Activated T-helper 9 cell treated with anti-CD3 and anti-CD28 coated beads, Interleukin-2, amount 50 U/mL, for 16 hours (primary cell): ENCODE measurements at places on chromosomes 12 and 14.

- no peak for DNase-seq
Measured at GRCh38 chr12:125186471-125187147, 121.4 kb downstream of the AACS start.

GRCh38 chr12:62915204-62915529 is 19.8 kb downstream of the PPM1H start:
- no peak for DNase-seq

GRCh38 chr12:117968151-117968789 is 520 bp downstream of the KSR2 start:
- DNase-seq: no peak

- DNase-seq: no peak
Measured at GRCh38 chr12:125544960-125545359, 479.7 kb downstream of the AACS start.

- DNase-seq: no peak
Measured at GRCh38 chr12:57159311-57159710, 11.9 kb upstream of the LRP1-AS start.

GRCh38 chr12:86229772-86230171 is 26.4 kb downstream of the MGAT4C start:
- no peak for DNase-seq

- no peak for DNase-seq
Measured at GRCh38 chr14:54121466-54122027, 164.9 kb upstream of the BMP4 start.

GRCh38 chr12:65741656-65742017 is 82.6 kb upstream of the HMGA2 start:
- no peak for DNase-seq

DNA sequence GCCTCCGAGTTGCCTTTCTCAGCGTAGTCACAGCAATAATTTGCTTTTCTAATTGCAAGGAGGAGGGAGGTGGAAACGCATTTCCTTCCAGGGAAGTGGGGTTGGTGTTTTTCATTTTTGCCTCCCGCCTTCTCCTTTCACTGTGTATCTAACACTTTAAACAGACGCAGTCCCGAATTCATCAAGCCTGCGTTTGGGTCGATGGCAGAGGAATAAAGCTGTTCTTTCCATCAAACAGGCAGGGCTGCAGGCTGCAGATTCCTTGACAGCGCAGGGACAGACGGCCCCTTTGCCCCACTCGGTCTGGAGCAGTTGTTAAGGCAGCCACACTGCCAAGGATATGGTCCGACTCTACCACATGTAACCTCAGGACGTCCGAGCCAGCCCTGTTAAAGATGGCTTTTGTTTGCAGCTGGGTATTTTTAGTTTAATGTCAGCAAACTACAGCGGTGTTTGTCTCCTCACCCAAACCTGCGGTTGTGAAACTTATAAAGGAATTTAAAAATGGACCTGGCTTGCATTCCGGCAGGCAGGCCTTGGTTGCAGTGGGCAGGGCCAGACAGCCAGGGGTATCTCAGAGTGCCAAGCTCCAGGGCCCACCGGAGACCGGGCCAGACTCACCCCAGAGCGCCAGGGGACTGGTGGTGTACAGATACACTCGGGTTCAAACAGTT is 2.1 kb downstream of the CHST11 start:
- DNase-seq: no peak

DNA sequence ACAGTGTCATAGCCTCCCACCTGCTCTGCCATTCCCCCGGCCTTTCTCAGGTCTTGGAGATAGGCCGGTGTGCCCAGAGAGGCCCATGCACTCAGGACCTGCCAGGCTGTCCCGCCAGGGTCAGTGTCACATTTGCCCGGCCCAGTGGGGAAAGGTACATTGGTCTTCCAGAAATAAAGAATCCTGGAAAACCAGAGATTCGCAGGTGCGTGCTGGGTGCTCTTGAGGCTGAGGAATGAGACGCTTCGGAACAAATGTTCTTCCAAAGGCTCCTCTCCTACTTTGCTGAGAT is 205.8 kb upstream of the RTL1 start:
- no peak for DNase-seq

- DNase-seq: no peak
Measured at GRCh38 chr14:74569806-74570591, 42.0 kb downstream of the LTBP2 start.

DNA sequence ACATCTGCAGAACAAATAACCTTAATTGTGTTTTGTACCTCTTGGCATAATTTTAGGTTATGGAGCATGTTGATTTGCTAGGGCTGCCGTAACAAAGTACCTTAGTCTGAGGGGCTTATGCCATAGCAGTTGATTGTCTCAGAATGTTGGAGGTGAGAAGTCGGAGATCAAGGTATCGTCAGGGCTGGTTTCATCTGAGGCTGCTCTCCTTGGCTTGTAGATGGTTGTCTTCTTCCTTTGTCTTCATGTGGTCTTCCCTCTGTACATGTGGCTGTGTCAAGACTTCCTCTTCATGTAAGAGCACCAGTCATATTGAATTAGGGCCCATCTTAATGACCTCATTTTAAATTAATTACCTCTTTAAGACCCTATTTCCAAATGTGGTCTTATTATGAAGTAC is 64.4 kb upstream of the PTHLH start:
- DNase-seq: no peak

- no peak for DNase-seq
Measured at GRCh38 chr14:95345032-95345431, 25.3 kb upstream of the CLMN start.

DNA sequence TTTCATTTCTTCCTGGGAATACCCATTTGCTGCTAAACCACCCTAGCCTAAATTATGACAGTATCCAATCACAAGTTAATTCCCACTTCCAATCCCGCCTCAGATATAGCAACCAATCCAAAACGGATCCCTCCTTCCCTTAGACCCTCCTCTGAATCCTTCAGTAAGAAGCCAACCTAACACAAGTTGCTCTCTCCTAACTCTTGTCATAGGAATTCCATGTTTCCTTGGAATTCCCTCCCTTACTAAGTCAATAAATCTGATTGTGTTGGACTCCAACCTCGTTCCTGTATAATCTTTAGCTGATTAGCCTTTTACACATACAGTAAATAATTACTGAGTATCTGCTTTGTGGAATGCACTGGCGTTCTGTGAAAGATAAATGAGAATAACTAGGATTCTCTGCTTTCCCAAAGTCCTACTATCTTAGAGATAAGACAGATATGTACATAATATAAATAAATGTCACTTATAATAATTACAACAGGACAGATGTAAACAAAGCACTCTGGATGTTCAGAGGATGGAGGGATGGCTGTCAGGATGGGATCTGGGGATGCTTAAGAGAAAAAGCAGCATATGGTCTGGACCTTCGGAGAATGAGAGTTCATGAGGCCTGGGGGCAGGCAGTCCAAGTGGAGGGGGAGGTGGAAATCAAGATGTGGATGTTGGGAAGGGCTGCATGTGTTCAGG is 185.8 kb upstream of the SOX5 start:
- no peak for DNase-seq

GRCh38 chr12:120453977-120454376 is 7.7 kb downstream of the GATC start:
- no peak for DNase-seq

GRCh38 chr14:88825503-88825902 is 1.1 kb downstream of the TTC8 start:
- no peak for DNase-seq

- DNase-seq: no peak
Measured at GRCh38 chr12:49582201-49582600, 14.3 kb upstream of the MCRS1 start.

DNA sequence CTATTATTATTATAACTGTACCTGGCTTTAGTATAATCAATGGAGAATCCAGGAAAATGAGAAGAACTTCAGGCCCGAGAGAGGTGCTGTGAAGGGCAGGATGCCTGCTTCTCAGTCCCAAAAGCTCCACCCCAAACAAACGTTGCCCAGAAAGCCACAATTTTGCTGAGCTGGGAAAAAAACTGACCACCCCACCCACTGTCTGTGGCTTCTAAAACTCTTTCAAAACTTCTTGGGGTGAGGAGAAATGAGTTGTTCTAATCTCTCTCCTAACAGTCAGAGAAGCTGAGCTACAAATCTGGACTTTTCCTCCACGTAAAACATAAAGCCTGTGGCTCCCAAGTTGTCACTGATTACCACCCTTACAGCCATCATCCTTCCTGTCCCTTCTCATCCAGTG is 13.4 kb downstream of the VDR start:
- DNase-seq: no peak

DNA sequence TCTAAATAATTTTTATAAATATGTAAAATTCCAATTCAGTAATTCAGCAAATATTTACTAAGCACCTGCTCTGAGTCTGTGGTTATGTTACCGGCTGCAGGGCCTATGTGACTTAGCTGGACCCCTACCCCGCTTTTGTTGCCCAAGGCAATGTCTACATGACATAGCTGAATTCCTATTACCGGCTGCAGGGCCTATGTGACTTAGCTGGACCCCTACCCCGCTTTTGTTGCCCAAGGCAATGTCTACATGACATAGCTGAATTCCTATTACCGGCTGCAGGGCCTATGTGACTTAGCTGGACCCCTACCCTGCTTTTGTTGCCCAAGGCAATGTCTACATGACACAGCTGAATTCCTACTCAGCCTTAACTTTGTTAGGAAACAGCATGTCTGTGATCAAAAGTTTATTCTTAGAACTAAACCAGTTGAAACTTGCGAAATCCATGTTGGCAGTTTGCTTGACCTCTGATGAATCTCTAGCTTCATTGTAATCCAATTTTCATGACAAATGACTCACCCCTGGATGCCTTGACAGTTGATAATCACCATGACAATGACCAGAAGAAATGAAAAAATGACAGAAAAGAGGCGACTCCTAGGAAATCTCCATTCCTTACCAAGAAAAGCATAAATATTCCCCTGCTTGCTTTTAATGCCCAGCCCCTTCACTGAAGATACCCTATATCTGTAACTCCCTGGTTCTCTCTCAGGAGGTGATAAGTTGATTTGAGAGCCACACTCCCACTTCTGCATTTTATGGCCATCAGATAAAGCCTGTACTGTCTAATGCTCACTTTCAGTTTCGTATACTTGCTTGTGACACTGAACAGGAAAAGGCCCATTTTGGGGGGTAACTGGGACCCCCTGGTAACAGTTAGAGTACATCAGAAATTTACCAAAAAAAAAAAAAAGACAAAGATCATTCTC is 148.4 kb upstream of the SYT10 start:
- no peak for DNase-seq

- no peak for DNase-seq
Measured at GRCh38 chr12:76508128-76508980, 51.2 kb downstream of the OSBPL8 start.

GRCh38 chr12:80752464-80752863 is 35.8 kb downstream of the MYF5 start:
- DNase-seq: no peak

GRCh38 chr14:68794130-68794850 is 1.4 kb upstream of the ZFP36L1 start:
- DNase-seq: peak; percentile 79

DNA sequence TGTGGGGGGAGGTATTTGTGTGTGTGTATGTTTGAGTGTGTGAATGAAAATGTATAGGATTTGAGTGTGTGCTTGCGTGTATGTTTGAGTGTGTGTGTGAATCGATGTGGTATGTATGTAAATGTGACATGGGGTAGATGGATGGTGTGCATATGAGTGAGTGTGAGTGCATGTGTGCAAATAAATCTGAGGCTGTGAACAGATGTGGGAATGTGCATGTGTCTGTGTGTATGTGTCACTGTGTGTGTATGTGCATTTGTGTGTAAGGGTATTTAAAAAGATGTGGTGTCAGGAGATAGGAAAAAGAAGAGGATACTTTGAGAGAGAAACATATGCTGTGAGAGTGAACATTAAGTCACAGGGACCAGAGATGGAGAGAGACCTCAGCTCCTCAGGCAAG is 539.6 kb downstream of the MED13L start:
- DNase-seq: no peak

DNA sequence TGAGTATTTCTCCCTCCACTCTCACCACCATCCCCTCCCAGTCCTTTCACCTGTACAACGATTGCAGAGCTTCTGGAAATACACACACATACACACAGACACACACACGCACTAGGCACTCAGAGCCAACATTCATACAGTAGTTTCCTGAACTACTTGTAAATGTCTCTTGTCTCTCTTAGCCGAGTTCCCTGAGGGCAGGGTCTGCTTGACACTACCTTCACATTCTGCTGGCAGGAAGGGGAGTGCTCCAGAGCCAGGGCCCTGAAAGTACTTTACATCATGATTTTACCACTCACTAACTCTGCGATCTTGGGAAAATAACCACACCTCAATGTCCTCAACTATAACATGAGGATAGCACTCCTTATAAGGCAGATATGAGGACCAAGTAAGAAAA is 82.7 kb downstream of the GAS2L3 start:
- DNase-seq: no peak

DNA sequence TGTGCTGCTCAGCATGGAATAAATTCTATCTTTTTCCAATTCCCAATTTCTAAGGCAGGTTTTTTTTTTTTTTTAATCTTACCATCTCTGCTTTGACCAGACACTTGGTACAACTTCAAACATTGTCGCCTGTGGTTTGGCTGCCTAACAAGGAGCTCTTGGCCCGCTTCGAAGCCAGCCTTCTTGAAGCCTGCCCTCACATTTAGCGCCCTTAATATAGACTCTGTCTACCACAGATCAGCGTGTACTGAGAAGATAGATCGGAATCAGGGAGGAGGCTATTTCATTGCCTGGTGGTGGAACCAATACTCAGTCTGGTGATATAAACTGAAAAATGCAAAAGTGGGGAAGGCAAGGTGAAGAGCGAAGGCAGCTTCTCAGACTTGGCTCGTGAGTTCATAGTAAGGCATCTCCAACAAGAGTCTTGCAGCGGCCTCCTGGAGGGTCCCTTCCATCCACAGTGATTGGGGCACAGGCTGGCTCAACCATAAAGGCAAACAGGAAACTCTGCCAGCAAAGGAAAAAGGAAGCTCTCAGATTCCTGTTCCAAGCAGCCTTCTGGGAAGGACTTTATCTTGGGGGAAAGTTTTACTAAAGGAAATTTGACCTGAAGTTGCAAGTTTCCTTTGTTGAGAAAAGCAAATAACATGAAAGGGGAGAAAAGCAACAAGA is 103.2 kb upstream of the BCL2L14 start:
- no peak for DNase-seq

GRCh38 chr12:67286257-67286656 is 17.1 kb downstream of the CAND1 start:
- no peak for DNase-seq

GRCh38 chr12:107704041-107704440 is 18.4 kb downstream of the PWP1 start:
- no peak for DNase-seq

DNA sequence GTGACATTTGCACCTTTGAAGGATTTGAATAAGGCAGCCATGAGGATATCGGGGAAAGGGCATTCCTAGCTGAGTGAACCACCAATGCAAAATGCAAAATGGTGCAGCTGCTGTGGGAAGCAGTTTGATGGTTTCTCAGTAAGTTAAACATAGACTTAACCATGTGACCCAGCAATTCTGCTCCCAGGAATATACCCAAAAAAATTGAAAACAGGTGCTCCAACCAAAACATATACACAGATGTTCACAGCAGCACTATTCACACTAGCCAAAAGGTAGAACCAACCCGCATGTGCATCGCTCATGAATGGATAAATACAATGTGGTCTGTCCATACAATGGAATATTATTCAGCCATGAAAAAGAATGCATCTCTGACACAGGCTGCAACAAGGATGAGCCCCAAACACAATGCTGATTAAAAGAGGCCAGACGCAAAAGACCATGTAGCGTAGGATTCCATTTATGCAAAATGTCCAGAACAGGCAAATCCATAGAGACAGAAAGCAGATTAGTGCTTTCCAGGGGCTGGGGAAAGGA is 215.0 kb upstream of the MYL2 start:
- no peak for DNase-seq
